ENCODE measurements at places on chromosomes 3 and 15.

- no peak for DNase-seq
These were observed 1.6 kb downstream of the THRB start for GRCh38 chr3:24492971-24493551.

DNA sequence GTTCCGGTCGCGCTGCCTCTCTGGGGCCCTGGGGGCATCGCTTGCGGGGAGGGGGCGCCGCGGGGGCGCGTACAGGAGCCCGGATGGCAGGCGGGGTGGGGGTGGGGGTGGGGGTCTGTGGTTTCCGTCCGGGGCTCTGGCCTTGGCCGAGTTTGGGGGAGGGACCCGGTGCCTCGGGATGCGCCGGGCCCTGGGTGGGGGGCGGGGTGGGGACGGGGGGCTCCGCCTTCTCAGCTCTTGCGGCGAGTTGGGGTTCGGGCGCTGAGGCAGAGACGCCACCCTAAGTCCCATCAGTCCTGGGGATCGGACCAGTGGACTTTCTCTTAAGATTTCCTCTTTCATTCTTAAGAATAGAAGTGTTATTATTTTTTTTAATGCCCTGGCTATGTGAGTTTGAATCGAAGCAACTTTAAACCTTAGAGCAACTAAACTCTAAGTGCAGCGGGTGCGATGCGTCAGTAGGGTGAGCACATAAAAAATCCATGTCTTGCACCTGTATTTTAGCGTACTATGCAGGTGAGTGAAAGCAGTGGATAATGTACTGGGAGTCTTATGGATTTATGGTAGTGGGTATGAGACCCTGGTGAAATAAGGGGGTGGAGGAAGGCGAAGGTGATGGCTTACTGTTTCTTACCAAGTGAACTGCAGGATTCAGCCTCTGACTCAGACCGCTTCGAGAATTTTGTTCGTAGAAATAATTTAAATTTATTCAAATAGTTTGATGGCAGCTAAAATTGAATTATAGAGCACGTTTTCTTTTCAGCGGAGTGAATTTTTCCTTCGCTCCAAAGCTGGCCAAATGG lies 762 bp downstream of the CTNNB1 start:
- no peak for DNase-seq

DNA sequence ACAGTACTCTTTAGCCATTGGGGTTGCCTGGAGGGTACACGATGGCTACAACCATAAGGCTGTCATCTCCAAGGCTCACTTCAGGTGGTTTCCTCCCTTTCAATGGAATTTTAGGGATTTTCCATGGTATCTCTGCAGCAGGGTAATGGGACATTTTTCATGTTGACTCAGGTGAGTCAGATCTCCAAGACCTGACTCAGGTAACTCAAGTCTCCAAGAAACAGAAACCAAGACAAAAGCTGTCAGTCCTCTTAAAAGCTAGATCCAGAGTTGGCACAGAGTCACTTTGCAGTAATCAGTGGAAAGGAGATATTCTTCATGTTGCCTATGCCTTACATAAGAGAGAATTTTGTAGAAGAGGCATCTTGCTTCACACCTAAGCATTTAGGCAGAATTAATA lies 375.8 kb upstream of the ARPP21 start:
- DNase-seq = no peak

- no peak for DNase-seq
These were observed 5.2 kb upstream of the HHATL start for GRCh38 chr3:42707620-42708355.

DNA sequence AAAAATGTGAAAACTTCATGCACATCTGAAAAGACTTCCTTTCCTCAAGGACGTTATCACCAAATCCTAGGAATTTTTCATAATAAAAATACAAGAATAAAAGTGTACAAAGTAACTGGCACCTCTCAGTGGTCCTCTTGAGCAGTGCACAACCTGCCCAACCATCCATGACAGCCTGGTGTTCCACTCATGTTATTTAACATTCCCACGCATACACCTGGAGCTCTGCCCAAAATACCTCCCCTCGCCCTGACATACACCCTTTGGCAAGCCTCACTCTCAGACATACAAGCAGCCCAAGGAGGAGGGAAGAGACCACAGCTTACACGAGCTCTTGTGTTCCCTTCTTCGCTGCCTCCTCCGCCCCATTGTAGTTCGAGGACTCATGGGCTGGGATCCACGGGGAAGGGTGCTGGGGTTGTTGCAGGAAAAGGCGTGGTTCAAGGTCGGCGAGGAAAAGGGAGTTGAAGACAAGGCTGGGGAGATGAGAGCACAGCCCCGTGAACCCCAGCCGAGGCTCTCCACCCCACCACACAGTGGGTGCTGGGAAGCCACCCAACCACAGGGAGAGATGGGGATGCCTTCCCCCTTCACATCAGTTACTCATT lies 23.3 kb downstream of the GRIP2 start:
- no peak for DNase-seq

GRCh38 chr15:29695489-29696167 lies 126.6 kb downstream of the TJP1 start:
- DNase-seq = no peak

GRCh38 chr3:104564045-104564643 lies 802.6 kb upstream of the ALCAM start:
- DNase-seq = peak; percentile 5

- no peak for DNase-seq
These were observed 10.6 kb downstream of the CEP152 start for GRCh38 chr15:48800245-48800644.

DNA sequence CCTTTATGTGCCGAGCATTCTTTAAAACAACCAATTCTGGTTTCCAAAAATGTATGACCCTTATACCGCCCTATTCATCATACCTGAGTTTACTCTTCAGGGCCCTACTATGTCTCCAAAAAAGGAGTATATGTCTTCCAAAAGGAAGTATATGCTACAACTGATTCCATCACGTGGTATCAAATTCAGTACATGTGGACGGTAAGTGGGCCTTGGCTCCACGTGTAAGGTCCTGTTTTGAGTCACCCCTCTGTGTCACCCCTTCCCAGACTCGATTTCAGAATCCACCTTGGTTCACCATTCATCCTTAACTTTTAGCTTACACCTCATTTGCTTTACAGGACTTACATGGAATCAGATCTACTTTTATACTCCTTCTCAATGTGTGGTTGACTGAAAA lies 37.8 kb downstream of the ABHD2 start:
- DNase-seq = no peak

DNA sequence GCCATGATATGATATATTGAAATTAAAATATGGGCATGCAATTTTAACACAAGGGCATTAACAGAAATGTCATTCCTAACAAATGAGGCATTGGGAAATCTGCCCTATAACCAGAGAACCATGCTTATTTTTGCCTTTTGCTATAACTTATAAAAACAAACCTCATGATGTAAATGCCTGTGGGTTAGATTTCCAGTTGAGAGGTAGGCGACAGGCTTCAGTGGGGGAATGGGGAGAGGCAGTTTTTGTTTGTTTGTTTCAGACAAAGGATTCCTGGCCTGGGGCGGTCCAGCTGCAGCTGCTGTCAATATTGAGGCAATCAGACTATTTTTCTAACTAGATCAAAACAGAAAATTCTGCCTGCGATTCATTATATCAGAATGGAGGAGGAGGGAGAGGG lies 490.4 kb upstream of the CFAP20DC start:
- no peak for DNase-seq

- no peak for DNase-seq
These were observed 362.3 kb upstream of the RGMA start for GRCh38 chr15:93451265-93451664.

- no peak for DNase-seq
These were observed 34.7 kb downstream of the FOXL2 start for GRCh38 chr3:138912237-138912636.

DNA sequence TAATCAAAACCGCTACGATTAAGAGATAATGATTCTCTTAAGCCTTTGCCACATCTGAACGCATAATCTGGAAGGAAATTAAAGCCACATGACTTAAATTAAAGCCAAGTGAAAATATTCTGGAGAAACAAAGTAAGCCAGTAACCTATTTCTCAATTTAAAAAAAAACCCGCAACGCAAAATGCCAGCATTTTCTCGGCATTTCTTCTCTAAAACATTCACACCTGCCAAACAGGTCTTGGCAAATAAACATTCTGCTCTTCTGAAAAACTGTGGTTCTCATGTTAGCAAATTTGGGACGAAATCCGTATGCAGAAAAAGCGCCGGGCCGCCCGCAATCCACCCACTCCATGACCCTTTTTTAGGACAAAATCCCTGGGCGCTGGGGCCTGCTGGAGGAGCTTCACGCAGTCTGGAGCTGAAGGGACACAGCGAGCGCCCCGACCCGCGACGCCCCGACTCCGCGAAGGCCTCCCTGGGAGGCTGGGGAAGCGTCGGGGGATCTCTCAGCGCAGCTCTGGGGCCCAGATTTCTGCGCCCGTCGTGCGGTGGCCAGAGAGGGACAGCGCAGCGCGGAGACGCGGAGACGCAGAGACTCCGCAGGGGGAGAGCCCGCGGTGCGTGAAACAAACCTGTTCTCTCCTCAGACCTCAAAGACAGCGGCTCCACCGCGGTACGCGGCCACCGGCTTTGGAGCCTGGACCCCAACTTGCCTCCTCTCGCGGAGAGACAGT lies 471 bp downstream of the NKIRAS1 start:
- no peak for DNase-seq

GRCh38 chr3:129606636-129607390 lies at the start of gene PLXND1:
Gene PLXND1 (minus strand): TSS chr3:129606676. CDS start chr3:129606639, 37 bp downstream.
- DNase-seq = peak; percentile 53

DNA sequence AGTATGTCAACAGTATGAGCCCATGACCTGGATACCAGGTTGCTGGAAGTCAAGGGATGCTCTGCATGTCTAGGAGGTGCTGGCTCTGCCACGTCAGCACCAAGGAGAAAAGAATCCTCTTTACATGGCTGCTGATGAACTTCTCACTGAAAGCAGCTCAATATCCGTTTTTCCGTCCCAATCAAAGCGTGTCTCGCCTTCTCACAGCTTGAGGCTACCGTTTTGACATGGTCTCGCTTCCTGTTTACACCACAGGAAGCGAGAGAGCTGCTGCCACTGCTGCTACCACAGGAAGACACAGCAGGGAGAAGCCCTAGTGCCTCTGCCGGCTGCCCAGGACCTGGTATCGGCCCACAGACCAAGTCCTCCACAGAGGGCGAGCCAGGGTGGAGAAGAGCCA lies 27.3 kb downstream of the STARD5 start:
- DNase-seq = no peak

DNA sequence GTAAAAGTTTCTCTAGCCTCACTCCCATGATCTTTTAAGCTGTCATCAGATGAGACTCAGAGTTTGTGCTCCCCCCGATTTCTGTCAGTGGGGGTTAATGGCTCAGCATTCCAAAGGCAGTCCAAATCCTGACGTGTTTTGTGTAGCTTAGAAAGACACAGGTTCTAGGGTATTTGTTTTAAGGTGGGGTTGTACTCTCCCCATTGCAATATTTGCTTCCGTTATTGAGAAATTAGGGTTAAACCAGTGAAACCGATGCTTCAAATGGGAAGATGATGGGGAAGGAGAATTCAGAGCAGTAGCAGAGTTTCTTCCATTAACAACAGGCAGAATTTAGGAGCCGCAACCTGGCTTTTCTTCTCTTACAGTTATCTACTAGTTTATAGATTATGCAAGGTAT lies 3.4 kb downstream of the PIGB start:
- no peak for DNase-seq

DNA sequence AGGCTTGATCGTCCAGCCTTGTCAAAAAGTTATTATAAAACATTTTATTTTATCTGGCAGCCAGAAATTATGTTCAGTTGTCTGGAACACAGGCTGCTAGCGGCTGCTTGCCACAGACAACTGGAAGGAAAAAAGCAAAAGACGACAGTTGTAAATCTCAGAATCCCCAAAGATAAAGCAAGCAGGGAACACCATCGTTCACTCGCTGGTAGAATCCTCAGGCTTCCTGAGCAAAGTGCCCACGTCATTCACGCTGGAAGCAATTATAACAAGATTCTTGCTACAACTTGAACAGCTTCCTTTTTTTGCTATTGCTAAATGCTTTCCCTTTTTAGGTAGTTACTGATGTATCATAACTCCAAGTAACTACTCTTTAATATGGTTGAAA lies 33.6 kb downstream of the ADAMTS17 start:
- no peak for DNase-seq

GRCh38 chr3:37689645-37690356 lies 171.9 kb upstream of the CTDSPL start:
- DNase-seq = no peak

DNA sequence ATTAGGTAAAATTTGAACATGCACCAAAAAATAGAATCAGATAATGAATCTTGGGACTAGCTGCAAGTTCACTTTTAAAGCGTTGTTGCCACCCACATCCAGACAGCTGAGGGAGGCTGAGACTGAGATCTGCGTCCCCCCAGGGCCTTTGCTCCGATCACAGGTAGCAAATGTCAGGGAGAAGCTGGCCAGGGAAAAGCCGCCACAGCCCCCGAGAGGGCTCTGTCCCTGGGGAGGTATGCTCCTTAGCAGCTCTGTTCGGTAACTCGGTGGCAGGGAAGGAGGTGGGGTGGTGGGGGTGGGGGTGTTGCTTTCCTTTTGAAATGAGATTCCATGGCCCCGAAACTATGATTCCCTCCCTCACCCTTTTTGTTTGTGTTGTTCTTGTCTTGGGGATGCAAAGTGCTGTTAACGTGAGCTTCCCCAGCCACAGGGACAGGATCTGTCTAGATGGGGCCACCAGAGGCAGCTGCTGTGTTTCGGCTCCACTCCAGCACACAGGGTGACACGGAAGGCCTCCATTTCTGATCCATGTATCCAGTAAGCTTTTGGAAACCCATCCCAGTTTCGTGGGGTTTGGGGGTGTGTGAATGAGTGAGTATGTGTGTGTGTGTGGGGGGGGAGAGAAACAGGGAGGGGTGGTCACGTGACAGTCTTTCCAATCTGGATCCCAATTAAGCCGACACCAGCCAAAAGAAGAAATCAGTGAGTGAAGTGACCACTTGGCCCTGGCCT lies 1.1 kb upstream of the MINAR1 start:
- no peak for DNase-seq

DNA sequence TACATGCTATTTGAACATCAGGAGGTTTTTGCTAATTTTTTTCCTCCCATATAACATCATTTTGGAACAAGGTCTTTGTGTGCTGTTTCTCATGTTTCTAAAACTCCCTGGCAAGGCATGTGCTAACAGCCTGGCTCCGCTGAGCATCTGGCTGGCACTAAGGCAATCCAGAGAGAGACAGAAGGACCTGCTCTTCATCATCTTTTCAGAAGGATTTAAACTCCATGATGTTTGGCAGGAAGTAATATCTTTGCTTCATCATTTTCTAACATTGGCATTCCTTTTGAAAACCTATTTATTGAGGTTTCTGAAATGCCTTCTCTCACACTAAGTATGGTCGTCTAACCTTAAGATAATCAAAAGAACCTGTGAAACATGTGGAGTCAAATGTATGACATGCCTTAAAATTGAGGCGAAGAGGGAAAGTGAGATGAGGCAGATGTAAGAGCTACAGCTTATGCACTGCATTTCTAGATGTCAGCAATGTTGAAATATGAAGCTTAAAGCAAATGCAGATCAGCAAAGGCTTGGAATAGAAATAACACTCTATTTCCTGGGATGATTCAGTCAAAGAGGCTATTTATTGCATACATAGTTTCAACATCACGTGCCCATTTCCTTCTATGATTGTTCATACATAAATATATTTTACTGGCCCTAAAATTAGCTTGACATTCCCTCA lies 592.0 kb downstream of the ZNF385D start:
- no peak for DNase-seq

GRCh38 chr3:22315925-22316324 lies 564.9 kb upstream of the ZNF385D start:
- no peak for DNase-seq

Data from hippocampal formation (tissue), 2 donors.